Osteocyte (in vitro differentiated cells): ENCODE measurements at places on chromosomes 7 and 10.

- peaks cover 35% of the 10 kb centered on the region for H3K4me1 ChIP-seq
- no peak for DNase-seq
- H3K4me3 ChIP-seq, result no peak overlapping the region
- H3K27me3 ChIP-seq, result no peaks in the 10 kb centered on the region
- peaks cover 19% of the 10 kb centered on the region for H3K36me3 ChIP-seq
Observed at GRCh38 chr10:102815790-102816549, 21.2 kb downstream of the CYP17A1 start.

- no peaks in the 10 kb centered on the region for H3K36me3 ChIP-seq
- H3K27me3 ChIP-seq, result no peaks in the 10 kb centered on the region
- H3K27ac ChIP-seq, result peak overlapping the region; percentile 95
- H3K4me1 ChIP-seq, result peaks cover 26% of the 10 kb centered on the region
- no peak for DNase-seq
Observed at GRCh38 chr10:101030496-101031127, 317 bp downstream of the PDZD7 start.

GRCh38 chr7:50792342-50793119 lies 9.8 kb upstream of the GRB10 start:
- H3K27me3 ChIP-seq, result no peaks in the 10 kb centered on the region
- peaks cover 28% of the 10 kb centered on the region for H3K4me1 ChIP-seq
- DNase-seq, result no peak
- H3K27ac ChIP-seq, result peak overlapping the region; percentile 89
- H3K36me3 ChIP-seq, result no peaks in the 10 kb centered on the region

GRCh38 chr10:78047314-78047891 lies 13.7 kb downstream of the RPS24 start:
- H3K4me1 ChIP-seq, result peaks cover 34% of the 10 kb centered on the region
- peak; percentile 93 for DNase-seq
- no peaks in the 10 kb centered on the region for H3K27me3 ChIP-seq
- H3K36me3 ChIP-seq, result peaks cover 4% of the 10 kb centered on the region
- H3K27ac ChIP-seq, result no peak overlapping the region
- no peak overlapping the region for H3K4me3 ChIP-seq

GRCh38 chr10:119651514-119652360 lies 557 bp downstream of the BAG3 start:
- H3K36me3 ChIP-seq, result peaks cover 4% of the 10 kb centered on the region
- H3K27ac ChIP-seq, result peak overlapping the region; percentile 86
- H3K27me3 ChIP-seq, result no peaks in the 10 kb centered on the region
- peaks cover 43% of the 10 kb centered on the region for H3K4me1 ChIP-seq
- H3K4me3 ChIP-seq, result peak overlapping the region; percentile 80
- no peak for DNase-seq
